Heart left ventricle (tissue), 16 donors: ENCODE measurements at places on chromosomes 6 and 20. TPM values are rescaled to one million over a fixed set of nuclear protein-coding genes. Genes with fewer than 3 reads are reported as not detected.

- H3K36me3 ChIP-seq = no peaks in the 10 kb centered on the region
- no peak for DNase-seq
- no peak overlapping the region for H3K4me3 ChIP-seq
These were observed 25.1 kb downstream of the SYNDIG1 start for GRCh38 chr20:24494460-24494920.

- no peak for DNase-seq
- no peak overlapping the region for H3K4me3 ChIP-seq
These were observed 48.3 kb upstream of the HDGFL1 start for GRCh38 chr6:22521035-22521434.

DNA sequence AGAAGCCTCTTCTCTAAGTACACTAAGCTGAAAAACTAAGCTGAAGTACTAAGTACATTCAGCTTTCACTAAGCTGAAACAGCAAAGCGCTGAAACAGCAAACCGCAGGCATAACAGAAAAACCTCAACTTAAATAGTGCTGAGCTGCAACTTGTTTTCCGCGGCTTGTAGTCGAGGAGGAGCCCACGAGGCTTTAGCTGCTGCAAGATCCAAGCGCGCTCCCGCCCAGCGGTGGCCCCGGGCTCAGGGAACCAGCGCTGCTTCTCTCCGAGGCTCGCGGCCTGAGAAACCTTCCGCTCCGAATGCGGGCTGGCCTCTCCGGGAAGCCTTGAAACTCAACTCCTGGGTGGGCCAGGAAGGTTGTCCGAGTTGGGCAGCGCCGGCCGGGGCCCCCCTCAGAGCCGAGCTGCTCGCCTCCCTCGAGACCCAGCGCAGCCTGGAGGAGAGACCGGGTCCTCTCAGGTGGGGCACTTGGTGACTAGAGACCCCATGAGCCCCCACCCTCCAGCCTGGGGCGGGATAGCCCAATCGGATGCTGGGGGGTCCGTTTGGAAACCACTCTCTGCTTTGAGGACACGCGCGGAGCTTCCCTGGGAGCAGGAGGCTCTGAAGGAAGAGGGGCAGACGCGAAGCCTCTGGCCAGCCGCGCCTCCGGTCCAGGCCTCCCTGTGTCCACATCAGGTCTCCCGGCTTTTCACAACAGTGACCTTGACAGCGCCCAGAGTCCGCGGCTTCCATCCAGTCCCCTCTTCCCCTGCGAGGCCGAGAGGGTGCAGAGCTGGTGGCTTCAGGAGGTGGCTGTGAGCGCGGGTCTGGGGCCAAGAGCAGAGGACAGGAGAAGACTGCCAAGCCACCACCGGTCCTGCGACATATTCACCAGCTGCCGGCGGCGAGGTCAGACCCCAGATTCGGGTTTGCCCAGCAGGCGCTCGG lies 38.1 kb upstream of the HLA-E start:
- peaks cover 94% of the 10 kb centered on the region for H3K27me3 ChIP-seq
- H3K4me1 ChIP-seq = no peaks in the 10 kb centered on the region
- H3K27ac ChIP-seq = no peak overlapping the region

DNA sequence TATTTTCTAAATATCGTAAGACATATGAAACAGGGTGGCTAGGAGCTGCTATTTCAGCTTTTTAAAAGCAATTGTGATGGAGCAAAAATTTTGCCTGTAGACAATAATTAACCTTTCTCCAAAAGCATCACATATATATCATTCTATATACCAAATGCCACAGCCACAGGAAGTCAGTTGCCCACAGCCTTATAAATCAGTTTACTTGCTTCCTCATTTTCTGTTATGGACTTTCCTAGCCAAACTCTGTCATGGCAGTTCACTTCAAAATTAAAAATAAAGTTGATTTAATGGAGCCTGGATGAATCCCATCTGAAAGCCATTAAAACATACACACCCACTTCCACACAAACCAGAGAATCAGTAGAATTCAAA lies 93.4 kb upstream of the NHSL1 start:
- DNase-seq = no peak
- H3K4me1 ChIP-seq = peaks cover 19% of the 10 kb centered on the region
- H3K4me3 ChIP-seq = no peak overlapping the region
- peak overlapping the region; percentile 57 for H3K27ac ChIP-seq
- no peaks in the 10 kb centered on the region for H3K36me3 ChIP-seq
- H3K27me3 ChIP-seq = no peaks in the 10 kb centered on the region

DNA sequence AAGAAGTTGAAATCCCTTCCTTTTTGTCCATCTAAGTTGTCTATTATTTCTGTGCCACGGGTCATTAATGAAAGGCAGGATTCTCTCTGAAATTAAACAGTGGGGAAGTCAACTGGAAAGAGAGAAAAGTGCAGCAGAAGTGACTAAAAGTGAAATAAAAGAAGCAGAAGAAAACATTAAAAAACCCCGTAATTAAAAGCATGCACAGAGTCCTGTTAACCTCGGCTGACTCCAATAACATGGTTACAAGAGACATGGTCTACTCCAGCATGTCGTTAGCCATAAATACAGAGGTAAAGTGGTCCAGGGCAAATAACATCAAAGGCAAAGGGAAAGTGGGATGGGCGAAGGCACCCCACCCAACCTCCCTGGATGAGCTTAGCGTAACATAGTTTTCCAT lies 13.0 kb upstream of the MOXD1 start:
- no peak for DNase-seq
- no peak overlapping the region for H3K4me3 ChIP-seq
- no peaks in the 10 kb centered on the region for H3K36me3 ChIP-seq
- H3K4me1 ChIP-seq = no peaks in the 10 kb centered on the region
- no peak overlapping the region for H3K27ac ChIP-seq
- H3K27me3 ChIP-seq = no peaks in the 10 kb centered on the region

- H3K4me3 ChIP-seq = no peak overlapping the region
- H3K27me3 ChIP-seq = no peaks in the 10 kb centered on the region
- H3K36me3 ChIP-seq = no peaks in the 10 kb centered on the region
- no peak overlapping the region for H3K27ac ChIP-seq
These were observed 35.5 kb upstream of the ADTRP start for GRCh38 chr6:11814106-11814505.

GRCh38 chr6:28264834-28265401 lies 2.0 kb upstream of the ZSCAN26 start:
- H3K27me3 ChIP-seq = no peaks in the 10 kb centered on the region
- DNase-seq = no peak
- H3K4me1 ChIP-seq = peaks cover 13% of the 10 kb centered on the region
- no peak overlapping the region for H3K4me3 ChIP-seq

DNA sequence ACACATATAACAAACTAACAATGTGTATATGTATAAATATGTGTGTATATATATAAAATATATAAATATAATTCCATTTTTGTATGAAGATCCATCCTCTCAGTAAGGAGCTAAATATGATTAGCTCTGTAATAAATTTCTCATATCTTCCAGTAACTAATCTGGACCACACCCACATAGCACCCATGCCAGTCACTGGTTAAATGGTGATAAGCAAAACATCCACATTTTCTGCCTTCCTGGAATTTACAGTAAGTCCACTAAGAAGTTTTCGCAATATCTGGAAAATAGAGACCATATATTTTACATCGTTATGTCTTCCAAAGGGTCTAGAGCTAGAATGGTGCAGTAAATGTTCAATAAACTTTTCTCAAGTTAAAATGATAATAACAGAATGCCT lies 151.5 kb upstream of the STMND1 start:
- no peak overlapping the region for H3K4me3 ChIP-seq
- H3K36me3 ChIP-seq = no peaks in the 10 kb centered on the region
- H3K27ac ChIP-seq = no peak overlapping the region
- DNase-seq = no peak
- H3K4me1 ChIP-seq = peaks cover 7% of the 10 kb centered on the region

GRCh38 chr6:163094881-163095280 lies 319.6 kb upstream of the QKI start:
- no peak overlapping the region for H3K27ac ChIP-seq
- H3K4me3 ChIP-seq = no peak overlapping the region
- H3K36me3 ChIP-seq = no peaks in the 10 kb centered on the region
- no peaks in the 10 kb centered on the region for H3K4me1 ChIP-seq

DNA sequence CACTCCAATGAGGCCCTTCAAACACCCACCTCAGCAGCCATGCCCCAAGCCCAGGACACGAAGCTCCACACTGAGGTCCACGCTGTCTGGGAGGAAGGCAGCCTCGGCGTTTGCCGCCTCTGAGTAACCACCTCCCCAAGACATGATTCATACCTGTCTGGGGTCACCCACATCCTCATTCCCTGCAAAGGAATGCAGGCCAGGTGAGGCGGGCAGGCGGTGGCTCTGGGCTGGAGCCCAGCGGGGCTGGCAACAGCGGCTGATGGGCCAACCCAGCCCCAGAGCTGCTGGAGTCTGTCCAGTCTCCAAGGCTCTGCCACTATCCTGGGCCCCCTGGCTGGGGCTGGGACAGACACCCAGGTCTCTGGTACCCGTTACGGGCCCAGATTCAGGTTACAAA lies 14.8 kb downstream of the PMEPA1 start:
- no peak overlapping the region for H3K4me3 ChIP-seq
- H3K27ac ChIP-seq = no peak overlapping the region
- H3K36me3 ChIP-seq = no peaks in the 10 kb centered on the region
- H3K27me3 ChIP-seq = no peaks in the 10 kb centered on the region
- peaks cover 63% of the 10 kb centered on the region for H3K4me1 ChIP-seq

GRCh38 chr6:139819776-139820175 lies 445.3 kb upstream of the CITED2 start:
- DNase-seq = no peak
- no peaks in the 10 kb centered on the region for H3K27me3 ChIP-seq
- no peak overlapping the region for H3K4me3 ChIP-seq
- no peaks in the 10 kb centered on the region for H3K4me1 ChIP-seq
- no peak overlapping the region for H3K27ac ChIP-seq

DNA sequence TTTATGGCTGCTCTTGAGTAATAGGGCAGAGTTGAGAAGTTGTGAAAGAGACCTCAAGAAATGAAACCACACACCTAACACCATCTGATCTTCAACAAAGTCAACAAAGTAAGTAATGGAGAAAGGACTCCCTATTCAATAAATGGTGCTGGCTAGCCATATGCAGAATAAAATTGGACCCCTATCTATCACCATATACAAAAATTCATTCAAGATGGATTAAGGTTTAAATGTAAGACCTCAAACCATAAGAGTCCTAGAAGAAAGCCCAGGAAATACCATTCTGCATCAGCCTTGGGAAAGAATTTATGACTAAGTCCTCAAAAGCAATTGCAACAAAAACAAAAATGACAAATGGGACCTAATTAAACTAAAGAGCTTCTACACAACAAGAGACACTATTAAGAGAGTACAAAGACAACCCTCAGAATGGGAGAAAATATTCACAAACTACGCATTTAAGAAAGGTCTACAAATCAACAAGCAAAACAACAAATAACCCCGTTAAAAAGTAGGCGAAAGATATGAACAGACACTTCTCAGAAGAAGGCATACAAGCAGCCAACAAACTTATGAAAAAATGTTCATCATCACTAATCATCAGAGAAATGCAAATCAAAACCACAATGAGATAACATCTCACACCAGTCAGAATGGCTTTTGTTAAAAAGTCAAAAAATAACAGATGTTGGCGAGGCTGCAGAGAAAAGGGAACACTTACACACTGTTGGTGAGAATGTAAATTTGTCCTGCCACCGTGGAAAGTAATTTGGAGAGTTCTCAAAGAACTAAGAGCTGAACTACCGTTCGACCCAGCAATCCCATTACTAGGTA lies 4.0 kb downstream of the MAP3K5 start:
- peaks cover 35% of the 10 kb centered on the region for H3K4me1 ChIP-seq
- no peak overlapping the region for H3K4me3 ChIP-seq
- no peaks in the 10 kb centered on the region for H3K27me3 ChIP-seq
- DNase-seq = no peak

DNA sequence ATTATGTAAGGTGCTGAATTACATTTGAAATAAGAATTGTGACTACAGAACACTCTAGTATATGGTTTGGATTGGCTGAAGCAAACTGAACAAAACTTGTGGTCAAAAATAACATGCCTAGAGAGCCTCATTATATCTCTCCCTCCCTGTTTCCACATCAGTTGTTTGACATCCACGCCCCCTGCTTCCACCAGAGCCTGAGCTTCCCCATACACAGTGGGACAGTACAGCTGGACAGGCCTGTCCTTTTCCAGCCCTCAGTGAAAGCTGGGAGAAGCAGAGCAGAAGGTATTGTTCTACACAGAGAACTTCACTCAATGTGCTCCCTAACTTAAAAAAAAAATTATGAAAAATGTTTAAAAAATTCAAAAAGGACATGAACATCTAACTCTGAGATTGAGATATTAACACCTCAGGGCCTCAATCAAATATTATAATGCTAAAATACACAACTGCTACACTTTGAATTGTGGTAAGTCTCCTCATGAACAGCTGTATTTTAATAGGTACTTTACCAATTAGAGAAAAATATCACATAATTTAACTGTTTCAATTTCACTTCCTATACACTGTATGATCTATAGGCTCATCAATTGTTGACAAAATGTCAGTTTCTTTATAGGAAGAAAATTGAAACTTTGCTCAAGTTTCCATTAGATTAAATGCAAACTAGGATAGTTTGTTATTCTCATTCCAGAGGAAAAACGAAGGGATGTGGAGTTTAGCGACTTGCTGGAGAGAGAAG lies 44.9 kb upstream of the SCML4 start:
- no peaks in the 10 kb centered on the region for H3K4me1 ChIP-seq
- no peak overlapping the region for H3K4me3 ChIP-seq
- DNase-seq = no peak
- no peak overlapping the region for H3K27ac ChIP-seq
- no peaks in the 10 kb centered on the region for H3K27me3 ChIP-seq

DNA sequence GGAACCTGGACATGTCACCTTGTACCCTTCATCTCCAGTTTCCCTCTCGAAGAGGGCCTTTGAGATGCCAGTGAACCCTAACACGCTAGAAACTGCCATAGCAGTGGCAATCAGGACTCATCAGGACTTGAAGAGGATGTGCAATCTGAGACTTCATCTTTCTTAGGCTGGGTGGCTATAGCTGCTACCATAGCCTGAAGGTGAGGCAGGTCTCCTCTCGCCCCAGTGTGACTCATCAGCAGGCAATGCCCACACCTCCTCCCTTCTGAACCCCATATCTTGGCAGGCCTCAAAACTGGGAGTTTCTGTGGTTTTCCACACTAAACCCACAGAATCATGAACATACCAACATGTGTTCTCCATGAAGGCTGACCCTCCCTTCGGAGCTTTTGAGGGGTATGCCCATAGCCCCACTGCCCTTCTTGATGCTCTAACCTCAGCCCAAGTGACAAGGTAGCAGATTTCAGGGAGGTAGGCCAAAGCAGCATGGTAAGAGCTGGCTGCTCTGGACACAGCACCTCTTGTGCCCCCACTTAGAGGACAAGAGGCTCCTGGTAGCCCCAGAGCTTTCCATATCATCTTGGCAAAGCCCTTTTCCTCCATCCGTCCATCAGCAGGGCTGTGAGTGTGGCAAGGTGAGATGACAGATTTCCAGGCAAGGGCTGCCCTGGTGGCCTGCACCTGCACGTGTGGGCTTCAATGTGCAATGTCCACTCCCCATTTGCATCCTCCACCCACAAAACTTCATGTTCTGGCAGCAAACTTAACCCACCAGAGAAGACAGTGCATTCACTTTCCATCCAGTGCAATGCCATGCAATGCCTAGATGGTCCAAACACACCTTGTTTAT lies 2.6 kb downstream of the BLCAP start:
- H3K4me3 ChIP-seq = peak overlapping the region; percentile 86
- no peaks in the 10 kb centered on the region for H3K27me3 ChIP-seq
- peaks cover 30% of the 10 kb centered on the region for H3K4me1 ChIP-seq
- H3K36me3 ChIP-seq = peaks cover 6% of the 10 kb centered on the region

- no peak overlapping the region for H3K4me3 ChIP-seq
- H3K27ac ChIP-seq = no peak overlapping the region
- no peaks in the 10 kb centered on the region for H3K4me1 ChIP-seq
- H3K36me3 ChIP-seq = peaks cover 4% of the 10 kb centered on the region
These were observed 121.6 kb downstream of the ADAT2 start for GRCh38 chr6:143328876-143329275.

Gene CST7
- total RNA-seq = 3.3 TPM

Gene MEI4
- total RNA-seq = 0.71 TPM

Gene GUCA1A
- not detected for total RNA-seq

Gene PAX1
- not detected for total RNA-seq

Gene BNIP5
- not detected for total RNA-seq

Gene CST11
- total RNA-seq = not detected

Gene XKR7
- total RNA-seq = not detected

Gene SRSF3
- 162 TPM for total RNA-seq
